Cardiac muscle cell (in vitro differentiated cells and primary cell): ENCODE measurements at places on chromosomes 7 and 10. TPM values are rescaled to one million over a fixed set of nuclear protein-coding genes. Genes with fewer than 3 reads are reported as not detected.

TPST1 gene
- 20.4 and 21.1 TPM in 2 replicates for total RNA-seq

GNAT3 gene
- total RNA-seq, result not detected in 2 replicates

PKD2L1 gene
- not detected in 2 replicates for total RNA-seq

C7orf57 gene
- 0.53 TPM in 1 of 2 replicates, not detected in the other for total RNA-seq

PDE6C gene
- not detected in 2 replicates for total RNA-seq

SCIN gene
- total RNA-seq, result 0.66 TPM in 1 of 2 replicates, not detected in the other

IFIT2 gene
- not detected in 2 replicates for total RNA-seq

JAKMIP3 gene
- 0.42 and 0.56 TPM in 2 replicates for total RNA-seq

FAM237B gene
- total RNA-seq, result not detected in 2 replicates

TECTB gene
- not detected in 2 replicates for total RNA-seq

NUTM2B gene
- 2.1 TPM in 2 replicates for total RNA-seq

IL6 gene
- total RNA-seq, result not detected in 2 replicates

NKX2-3 gene
- total RNA-seq, result not detected in 2 replicates

MYL10 gene
- not detected in 2 replicates for total RNA-seq

TAS2R41 gene
- total RNA-seq, result not detected in 2 replicates
